NCI-H1092 treated with DMSO at 0.1 percent for 48 hours (cell line): ENCODE measurements at places on chromosomes 7 and 10.
A peak's percentile ranks its signal among the peaks of the same experiment; 100 is the strongest.

GRCh38 chr7:142722248-142722794 lies 27.0 kb upstream of the PRSS1 start:
- no peak for DNase-seq

GRCh38 chr7:97293031-97293430 lies 175.5 kb downstream of the SDHAF3 start:
- DNase-seq, result no peak

GRCh38 chr7:114460021-114460420 lies 45.4 kb downstream of the FOXP2 start:
- no peak for DNase-seq

GRCh38 chr7:107446531-107446930 lies 23.3 kb upstream of the GPR22 start:
- no peak for DNase-seq

- no peak for DNase-seq
Measured at GRCh38 chr10:71984809-71985388, 20.7 kb downstream of the CHST3 start.

GRCh38 chr7:98700533-98700932 lies 83.4 kb downstream of the NPTX2 start:
- no peak for DNase-seq

- DNase-seq, result no peak
Measured at GRCh38 chr10:17115683-17116082, 13.9 kb downstream of the CUBN start.

DNA sequence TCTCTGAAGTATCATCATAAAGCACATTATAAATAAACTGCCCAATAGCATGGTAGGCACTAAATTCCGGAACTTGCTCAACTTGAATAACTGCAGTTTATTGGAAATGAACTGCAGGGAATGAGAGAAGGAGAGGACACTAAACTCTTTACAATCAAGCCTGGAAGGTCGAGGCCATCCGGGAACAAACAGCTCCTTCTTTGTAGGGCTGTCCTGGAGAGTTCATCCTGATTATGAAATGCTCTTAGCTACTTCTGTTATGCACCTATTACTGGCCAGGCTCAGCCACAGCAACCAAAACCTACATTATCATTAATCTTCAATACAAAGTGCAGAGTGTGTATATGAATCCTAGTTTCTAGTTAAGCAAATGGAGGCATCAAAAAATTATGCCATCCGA lies 64.7 kb downstream of the PPP1R17 start:
- no peak for DNase-seq

DNA sequence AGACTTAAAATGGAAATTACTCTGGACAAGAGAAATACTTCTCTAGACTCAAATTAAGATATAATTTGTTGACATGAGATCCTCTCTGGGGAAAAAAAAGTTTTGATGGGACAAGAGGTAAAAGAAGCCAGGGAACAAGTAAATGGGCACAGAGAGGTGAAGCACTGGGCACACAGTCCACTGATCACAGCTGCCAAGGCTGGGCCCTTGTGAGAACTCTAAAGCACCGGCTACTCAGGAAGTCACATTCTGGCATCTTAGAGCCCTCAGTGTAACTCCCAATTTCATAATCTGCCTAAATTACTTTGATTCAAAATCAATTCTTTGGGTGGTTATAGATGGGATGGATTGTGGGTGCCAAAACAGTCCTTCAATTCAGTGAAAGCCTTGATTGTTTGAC lies 123.2 kb upstream of the CACNA2D1 start:
- DNase-seq, result peak; percentile 82

GRCh38 chr10:43408331-43408709 lies 666 bp downstream of the HNRNPF start:
- no peak for DNase-seq

DNA sequence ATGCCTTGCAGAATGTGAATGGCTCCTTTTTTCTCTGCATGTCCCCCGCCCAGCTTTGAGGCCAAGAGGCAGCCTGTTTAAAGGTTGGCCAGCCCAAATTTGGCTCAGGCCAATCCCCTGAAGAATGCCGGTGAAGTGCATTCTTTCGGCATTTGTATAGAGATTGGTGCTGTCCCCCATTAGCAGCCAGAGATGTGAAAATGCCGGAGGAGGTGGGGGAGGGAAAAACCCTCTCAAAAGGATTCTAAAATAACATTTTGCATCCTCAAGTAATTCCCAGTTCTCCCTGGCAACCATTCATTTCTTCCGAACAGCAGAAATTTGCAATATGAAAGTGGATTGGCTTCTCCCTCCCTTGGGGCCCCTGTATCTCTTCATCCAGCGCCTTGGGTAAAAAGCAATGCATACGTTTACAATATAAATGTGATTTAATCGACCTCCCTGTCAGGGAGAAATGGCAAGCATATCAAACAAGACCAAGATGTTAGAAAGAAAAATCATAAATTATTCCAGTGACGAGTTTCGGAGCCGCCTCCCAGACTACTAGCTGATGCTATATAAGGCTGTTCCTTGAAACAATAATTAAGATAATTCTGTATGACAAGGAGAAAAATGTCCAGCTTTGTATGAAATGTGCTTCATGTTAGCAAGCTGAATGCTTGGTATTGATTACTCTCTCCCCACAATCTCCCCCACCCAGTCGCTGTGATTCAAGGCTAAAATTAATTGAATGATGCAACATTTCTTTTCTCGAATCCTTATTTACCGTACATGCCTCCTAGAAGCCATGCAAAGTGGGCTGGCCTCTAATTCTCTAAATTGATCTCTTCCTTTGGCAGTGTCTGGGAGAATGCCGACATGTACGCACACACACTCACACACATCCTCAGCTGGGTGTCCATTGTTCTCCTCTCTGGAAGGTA lies 323.7 kb downstream of the RPS24 start:
- no peak for DNase-seq

- peak; percentile 5 for DNase-seq
Measured at GRCh38 chr10:97426776-97427570, 982 bp downstream of the PGAM1 start.

DNA sequence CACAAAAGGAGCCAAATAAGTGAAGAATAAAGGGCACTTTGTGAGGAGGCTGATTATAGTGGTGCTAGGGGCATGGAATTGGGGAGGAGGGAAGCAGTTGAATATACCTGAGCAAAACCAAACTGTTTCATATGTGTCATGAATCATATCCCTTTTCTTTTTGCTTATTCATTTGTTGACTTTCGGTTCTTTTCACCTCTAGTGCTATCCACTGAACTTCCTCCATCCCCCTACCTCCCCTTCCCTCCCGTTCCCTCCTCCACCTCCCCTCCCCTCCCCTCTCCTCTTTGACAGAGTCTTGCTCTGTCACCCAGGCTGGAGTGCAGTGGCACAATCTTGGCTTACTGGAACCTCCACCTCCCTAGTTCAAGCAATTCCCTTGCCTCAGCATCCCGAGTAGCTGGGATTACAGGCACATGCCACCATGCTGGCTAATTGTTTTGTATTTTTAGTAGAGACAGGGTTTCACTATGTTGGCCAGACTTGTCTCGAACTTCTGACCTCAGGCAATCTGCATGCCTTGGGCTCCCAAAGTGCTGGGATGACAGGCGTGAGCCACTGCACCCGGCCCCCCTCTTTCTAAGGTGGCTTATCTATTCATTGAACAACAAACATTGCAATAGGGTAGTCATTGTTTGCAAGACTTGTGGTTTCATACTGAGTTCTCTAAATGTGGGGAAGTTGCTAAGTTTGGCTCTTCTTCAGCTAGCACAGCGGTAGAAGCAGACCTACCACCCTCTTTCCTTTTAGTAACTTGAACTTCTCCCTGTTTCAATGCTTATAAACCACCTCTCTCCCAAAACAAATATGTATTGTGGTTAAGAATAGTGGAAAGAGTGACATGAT lies 150.4 kb upstream of the PRPS1L1 start:
- DNase-seq, result no peak

GRCh38 chr10:77643795-77644468 lies 6.3 kb upstream of the KCNMA1 start:
- no peak for DNase-seq

DNA sequence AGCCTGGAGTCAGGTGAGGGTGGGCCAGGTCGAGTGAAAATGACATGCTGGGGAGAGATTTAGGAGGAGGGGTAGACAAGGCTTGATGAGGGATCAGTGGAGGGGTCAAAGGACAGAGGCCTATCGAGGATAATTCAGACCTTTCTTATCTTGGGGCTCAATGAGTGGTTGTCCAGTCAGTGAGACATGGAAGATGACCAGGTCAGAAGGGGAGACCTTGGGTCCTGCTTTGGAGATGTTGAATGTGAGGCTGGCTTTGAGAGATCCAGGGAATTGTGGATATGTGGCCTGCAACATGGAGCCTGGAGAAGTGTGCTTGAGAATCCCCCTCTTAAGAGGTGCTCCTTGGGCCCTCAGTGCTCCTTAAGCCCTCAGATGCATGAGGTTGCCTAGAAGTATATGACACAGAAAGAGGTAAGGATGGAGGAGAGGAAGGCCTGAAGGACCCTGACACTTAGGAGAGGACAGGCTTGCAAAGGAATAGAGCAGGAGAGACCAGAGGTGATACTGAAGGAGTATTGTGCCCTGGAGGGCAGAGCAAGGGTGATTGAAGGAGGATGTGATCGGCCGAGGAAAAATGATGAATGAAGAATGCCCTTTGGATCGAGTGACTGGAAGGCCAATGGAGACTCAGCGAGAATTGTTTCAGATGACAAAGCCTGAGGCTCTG lies 129.8 kb upstream of the GPR26 start:
- no peak for DNase-seq

GRCh38 chr7:131932271-131932670 lies 375.8 kb upstream of the PODXL start:
- no peak for DNase-seq

DNA sequence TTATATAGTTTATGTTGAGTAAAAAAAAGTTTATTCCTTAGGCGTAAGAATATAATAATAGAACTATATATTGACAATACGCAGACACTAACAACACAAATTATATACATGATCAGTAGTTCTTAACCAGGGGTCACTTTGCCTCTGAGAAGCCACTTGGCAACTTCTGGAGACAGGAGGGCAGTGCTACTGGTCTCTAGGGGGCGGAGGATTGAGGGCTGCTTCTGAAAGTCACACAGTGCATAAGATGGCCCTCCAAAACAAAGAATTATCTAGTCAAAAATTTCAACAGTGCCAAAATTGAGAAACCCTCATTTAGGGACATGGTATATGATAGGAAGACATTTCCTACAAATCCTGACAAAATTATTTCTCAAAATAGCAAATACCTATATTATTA lies 77.1 kb downstream of the THSD7A start:
- no peak for DNase-seq

DNA sequence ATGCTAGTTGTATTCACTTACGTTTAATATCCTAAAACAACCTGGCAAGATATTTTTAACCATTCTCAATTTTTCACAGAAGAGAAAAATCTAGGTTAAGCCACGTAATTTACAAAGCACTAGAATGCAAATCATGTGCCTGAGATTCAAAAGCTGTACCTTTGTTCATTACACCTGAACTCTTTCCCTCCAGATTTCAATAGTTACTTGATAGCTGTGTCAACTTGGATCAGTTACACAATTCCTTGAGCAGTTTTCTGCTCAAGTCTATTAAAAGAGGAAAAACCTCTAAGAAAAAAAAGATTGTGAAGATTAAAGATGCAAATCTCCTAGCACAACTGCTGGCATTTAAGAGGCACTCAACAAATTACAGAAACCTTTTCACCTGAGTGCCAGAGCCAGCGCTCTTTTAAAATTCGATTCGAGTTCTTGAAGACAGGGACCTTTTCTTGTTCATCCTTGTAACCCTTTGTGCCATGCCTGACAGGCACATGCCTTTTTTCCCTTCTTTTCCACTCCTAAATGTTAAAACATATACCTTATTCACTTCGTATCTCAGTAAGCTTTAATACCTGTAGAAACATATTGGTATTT lies 886 bp downstream of the NSUN6 start:
- no peak for DNase-seq

DNA sequence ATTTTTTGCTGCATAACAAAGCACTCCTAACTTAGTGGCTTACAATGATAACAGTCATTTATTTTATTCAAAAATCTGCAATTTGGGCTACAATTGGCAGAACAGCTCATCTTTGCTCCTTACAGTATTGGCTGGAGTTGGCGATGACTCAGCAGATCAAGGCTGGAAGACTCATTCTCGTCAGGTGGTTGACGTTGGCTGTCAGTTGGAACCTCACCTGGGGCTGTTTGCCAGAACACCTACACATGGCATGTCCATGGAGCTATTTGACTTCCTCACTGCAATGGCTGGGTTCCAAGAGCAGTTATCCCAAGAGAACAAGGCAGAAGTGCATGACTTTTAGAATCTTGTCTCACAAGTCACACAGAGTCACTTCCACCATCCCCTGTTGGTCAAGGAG lies 75.1 kb downstream of the NOD1 start:
- DNase-seq, result no peak

DNA sequence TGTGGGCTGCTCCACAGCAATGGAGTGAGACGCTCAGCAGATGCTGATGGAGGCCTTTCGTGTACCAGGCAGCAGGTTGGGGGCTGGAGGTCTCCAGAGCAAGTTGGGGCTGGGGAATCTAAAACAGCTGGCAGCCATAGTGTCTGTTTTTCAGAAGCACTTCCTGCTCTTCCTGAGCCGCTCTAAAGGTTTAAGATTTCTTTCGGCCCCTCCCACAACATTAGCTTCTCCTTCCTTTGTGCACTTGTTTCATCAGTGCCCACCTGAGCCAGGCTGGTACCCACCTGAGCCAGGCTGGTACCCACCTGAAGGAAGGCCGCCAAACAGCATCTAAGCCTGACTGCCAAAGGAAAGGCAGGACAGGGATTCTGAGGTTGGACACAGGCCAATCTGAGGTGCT lies 18.4 kb upstream of the WAPL start:
- no peak for DNase-seq
